Tibial artery (tissue), 4 donors: ENCODE measurements at places on chromosomes 5 and 9.

DNA sequence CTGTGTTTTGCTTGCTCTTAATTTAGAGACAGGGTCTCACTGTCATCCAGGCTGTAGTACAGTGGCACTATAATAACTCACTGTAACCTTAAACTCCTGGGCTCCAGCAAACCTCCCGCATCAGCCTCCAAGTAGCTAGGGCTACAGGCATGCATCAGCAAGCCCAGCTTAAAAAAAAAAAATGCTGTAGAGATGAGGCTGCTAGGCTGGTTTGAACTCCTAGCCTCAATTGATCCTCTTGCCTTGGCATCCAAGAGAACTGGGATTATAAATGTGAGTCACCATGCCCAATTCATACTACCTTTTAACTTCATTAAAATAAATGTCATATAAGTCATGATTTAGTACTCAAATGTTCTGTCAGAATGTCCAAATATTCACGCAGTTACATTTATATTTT, 2195.7 kb upstream of the C9orf72 start:
- DNase-seq, result no peak
- H3K4me3 ChIP-seq, result no peak overlapping the region
- H3K36me3 ChIP-seq, result no peaks in the 10 kb centered on the region

DNA sequence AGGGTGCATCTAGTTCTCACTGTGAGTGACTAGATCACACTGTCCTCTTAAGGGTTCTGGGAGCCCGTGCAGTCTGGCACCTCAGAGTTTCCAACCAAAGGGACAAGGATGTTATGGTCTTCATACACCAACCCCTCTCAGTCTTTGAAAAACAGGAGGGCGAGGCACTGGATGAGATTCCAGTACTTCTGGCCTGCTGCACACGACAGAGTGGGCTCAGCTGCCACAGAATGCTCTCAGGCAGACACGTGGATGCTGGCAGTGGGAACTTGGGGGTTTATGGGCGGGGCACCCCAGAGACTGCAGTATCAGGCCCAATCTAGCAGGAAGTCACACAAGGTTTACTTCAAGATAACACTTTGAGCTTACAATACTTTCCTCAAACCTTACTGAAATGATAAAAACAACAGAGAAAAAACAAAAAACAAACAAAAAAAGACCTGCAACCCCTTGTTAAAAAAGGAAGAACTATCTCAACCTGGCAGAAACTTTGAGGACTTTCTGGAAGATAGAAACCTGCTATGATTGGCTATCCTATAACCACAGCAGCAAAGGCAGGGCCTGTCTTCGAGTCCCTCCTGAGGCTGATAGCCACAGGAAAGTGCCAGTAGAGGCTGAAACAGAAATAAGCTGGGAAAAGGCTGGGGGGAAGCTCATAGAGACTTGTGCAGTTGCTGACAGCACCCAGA, 28.3 kb upstream of the TGFBR1 start:
- peak overlapping the region; percentile 10 for H3K27ac ChIP-seq
- H3K36me3 ChIP-seq, result no peaks in the 10 kb centered on the region
- no peak overlapping the region for H3K4me3 ChIP-seq
- no peak for DNase-seq
- H3K4me1 ChIP-seq, result peaks cover 23% of the 10 kb centered on the region

DNA sequence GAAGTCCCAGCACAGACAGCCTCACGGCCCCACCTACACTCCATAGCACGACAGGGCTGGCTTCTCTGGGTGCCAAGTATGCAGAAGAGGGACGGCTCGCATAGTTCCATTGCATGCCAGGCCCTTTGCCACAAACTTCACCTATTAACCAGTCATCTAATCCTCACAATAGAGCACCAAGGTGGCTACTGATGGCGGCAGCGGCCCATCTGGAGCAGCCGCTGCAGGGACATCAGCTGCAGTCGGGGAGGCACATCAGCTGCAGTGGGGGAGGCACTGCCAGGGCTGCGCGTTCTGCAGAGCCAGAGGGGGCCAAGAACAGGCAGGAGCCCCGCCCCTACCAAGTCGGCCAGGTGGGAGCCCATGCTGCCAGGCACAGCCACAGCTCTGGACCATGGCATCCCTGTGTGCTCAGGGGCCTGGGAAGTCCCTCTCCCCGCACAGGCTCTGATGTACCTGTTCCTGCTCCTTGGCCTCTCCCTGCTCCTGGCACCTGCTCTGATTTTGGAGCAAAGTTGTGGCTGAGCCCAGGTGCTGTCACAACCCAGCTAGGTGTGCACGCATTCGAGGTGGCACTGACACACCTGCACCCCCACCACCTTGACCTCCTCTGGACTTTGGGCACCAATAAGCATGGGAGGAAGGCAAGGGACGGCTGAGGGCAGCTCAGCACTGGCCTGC, 61.5 kb upstream of the SYNPO start:
- no peaks in the 10 kb centered on the region for H3K27me3 ChIP-seq
- H3K4me1 ChIP-seq, result no peaks in the 10 kb centered on the region
- no peak overlapping the region for H3K27ac ChIP-seq
- DNase-seq, result peak; percentile 48
- no peaks in the 10 kb centered on the region for H3K36me3 ChIP-seq

DNA sequence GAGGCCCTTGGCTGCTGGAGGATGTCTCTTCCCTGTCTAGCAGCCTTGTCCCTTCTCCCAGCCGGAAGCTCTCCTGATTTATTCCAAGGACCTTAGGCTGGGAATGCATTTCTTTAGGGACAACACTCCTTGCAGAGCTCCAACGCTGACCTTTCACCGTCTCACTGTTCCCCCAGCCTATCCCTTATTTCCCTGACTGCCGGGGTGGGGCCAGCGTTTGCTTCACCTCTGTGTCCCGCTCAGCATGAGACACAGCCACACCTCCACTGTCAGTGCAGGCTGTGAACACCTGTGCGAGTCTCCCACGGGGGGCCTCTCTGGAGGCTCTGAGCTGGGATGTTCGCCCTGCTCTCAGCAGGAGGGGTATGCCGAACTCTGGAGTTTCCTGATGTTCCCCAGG, 106.2 kb upstream of the FCN2 start:
- no peaks in the 10 kb centered on the region for H3K27me3 ChIP-seq
- no peak overlapping the region for H3K27ac ChIP-seq
- no peak for DNase-seq

DNA sequence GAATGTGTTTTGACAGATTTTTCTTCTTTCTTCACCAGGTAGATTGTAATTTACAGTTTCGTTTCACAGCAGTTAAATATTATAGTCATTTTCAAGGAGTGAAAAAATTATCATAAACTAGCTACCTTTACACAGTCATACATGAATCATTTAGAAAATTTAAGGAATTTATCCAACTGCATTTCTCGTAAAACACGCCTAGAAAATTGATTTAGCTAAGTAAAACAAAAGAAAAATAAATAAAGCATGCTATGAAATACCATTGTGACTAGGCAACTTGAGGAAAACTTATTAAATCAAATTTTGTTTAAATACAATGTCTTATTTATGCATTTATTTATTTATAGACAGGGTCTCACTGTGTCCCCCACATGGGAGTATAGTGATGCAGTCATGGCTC, 109.9 kb upstream of the EMB start:
- H3K27me3 ChIP-seq, result no peaks in the 10 kb centered on the region
- H3K4me1 ChIP-seq, result no peaks in the 10 kb centered on the region
- H3K4me3 ChIP-seq, result no peak overlapping the region
- no peak overlapping the region for H3K27ac ChIP-seq
